ENCODE measurements at places on chromosomes 2 and 18. TPM values are rescaled to one million over a fixed set of nuclear protein-coding genes. Genes with fewer than 3 reads are reported as not detected.

The LHCGR gene
- total RNA-seq: not detected

The CPO gene
- not detected for total RNA-seq

The NAB1 gene
- total RNA-seq: 9.9 TPM

The ACTR1B gene
- total RNA-seq: 68.2 TPM

The TNFRSF11A gene
- total RNA-seq: 0.30 TPM

The REG1B gene
- not detected for total RNA-seq

The TBR1 gene
- total RNA-seq: not detected

The SLC11A1 gene
- under 0.01 TPM for total RNA-seq

The PLA2R1 gene
- total RNA-seq: 1.5 TPM

Data from bronchus fibroblast of lung (primary cell).